ENCODE measurements at places on chromosomes 7 and 10. TPM values are rescaled to one million over a fixed set of nuclear protein-coding genes. Genes with fewer than 3 reads are reported as not detected.

VPS50 gene
- 6.9 TPM for total RNA-seq

ITPRID1 gene
- total RNA-seq: not detected

PHKG1 gene
- total RNA-seq: 1.1 TPM

ZNRF2 gene
- 31.7 TPM for total RNA-seq

TACR2 gene
- total RNA-seq: not detected

SPDYE8 gene
- total RNA-seq: not detected

SFMBT2 gene
- 2.2 TPM for total RNA-seq

CAMK2B gene
- 3.2 TPM for total RNA-seq

NXPH1 gene
- 0.32 TPM for total RNA-seq

SPAM1 gene
- not detected for total RNA-seq

UCN3 gene
- not detected for total RNA-seq

GDI2 gene
- 173 TPM for total RNA-seq

OPN1SW gene
- total RNA-seq: not detected

IKZF1 gene
- 3.6 TPM for total RNA-seq

FAM25C gene
- total RNA-seq: not detected

GDF2 gene
- total RNA-seq: 0.21 TPM

GFRA1 gene
- total RNA-seq: 7.0 TPM

RNF148 gene
- 1.5 TPM for total RNA-seq

NUDT1 gene
- total RNA-seq: 9.0 TPM

TUBAL3 gene
- not detected for total RNA-seq

ADARB2 gene
- not detected for total RNA-seq

GAD2 gene
- total RNA-seq: not detected

SOSTDC1 gene
- total RNA-seq: not detected

ANKRD26 gene
- 2.4 TPM for total RNA-seq

C10orf53 gene
- total RNA-seq: not detected

ZDHHC4 gene
- 5.1 TPM for total RNA-seq

SEC24C gene
- 65.9 TPM for total RNA-seq

CYP2C18 gene
- total RNA-seq: not detected

FGFBP3 gene
- 6.6 TPM for total RNA-seq

ZNF485 gene
- 0.43 TPM for total RNA-seq

ZNF680 gene
- total RNA-seq: 11.0 TPM

ATG9B gene
- total RNA-seq: not detected

ASB15 gene
- not detected for total RNA-seq

GLI3 gene
- 2.2 TPM for total RNA-seq

ZNF853 gene
- total RNA-seq: 12.2 TPM

PGAM2 gene
- total RNA-seq: not detected

ZNF727 gene
- not detected for total RNA-seq

IKZF5 gene
- total RNA-seq: 4.3 TPM

SPDYE9 gene
- total RNA-seq: not detected

PNLIP gene
- not detected for total RNA-seq

LIPK gene
- total RNA-seq: not detected

TMEM273 gene
- 82.3 TPM for total RNA-seq

LRRC4 gene
- 0.43 TPM for total RNA-seq

CYP26C1 gene
- not detected for total RNA-seq

FAM20C gene
- total RNA-seq: 90.8 TPM

ARMC3 gene
- total RNA-seq: not detected

C10orf105 gene
- not detected for total RNA-seq

FXYD4 gene
- not detected for total RNA-seq

HKDC1 gene
- total RNA-seq: not detected

CADPS2 gene
- 31.8 TPM for total RNA-seq

AOC1 gene
- total RNA-seq: 0.75 TPM

GJD4 gene
- total RNA-seq: not detected

SLC29A3 gene
- 0.64 TPM for total RNA-seq

EN2 gene
- total RNA-seq: not detected

RARRES2 gene
- total RNA-seq: 144 TPM

COMTD1 gene
- total RNA-seq: 85.5 TPM

TRIP6 gene
- 221 TPM for total RNA-seq

PON1 gene
- total RNA-seq: not detected

AFAP1L2 gene
- 30.4 TPM for total RNA-seq

ZNF487 gene
- total RNA-seq: 3.9 TPM

Measured in ascending aorta (tissue), 2 donors.